HTR-8/SVneo (cell line): ENCODE measurements at places on chromosomes 6 and 20.

- no peak for DNase-seq
These were observed 316.1 kb upstream of the PRDM1 start for GRCh38 chr6:105769987-105770386.

DNA sequence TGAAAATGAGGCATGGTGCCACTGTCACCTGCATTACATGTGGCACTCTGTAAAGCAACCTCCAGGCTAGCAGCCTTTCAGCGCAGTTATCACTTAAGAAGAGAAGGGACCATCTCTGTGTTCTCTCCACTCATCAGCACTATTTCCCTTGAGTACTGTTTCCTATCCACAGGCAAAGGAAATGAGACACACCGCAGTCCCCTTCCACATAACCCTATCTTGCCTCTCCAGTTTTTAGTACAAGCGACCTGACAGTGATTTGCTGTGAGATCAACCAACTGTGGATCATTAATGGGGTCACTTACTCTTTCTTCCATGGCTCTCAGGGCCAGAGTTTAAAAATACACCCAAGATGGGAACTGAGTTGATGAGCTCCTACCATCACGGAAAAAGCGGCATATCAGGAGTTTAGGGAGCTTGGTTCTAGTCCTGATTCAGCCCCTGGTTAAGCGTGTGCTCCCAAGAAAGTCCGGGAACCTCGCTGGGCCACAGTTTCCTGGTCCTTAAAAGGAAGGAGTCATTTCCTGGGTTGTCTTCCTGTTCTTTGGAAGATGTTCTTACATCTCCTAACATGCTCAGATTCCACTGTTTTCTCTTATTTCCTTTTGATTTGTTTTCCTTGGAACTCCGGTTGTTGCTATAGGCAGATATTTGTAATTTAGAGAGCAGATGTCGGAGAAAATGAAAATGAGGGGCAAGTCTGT, 27.3 kb downstream of the PRDM1 start:
- no peak for DNase-seq

GRCh38 chr6:113723182-113723581, 134.0 kb upstream of the MARCKS start:
- no peak for DNase-seq

DNA sequence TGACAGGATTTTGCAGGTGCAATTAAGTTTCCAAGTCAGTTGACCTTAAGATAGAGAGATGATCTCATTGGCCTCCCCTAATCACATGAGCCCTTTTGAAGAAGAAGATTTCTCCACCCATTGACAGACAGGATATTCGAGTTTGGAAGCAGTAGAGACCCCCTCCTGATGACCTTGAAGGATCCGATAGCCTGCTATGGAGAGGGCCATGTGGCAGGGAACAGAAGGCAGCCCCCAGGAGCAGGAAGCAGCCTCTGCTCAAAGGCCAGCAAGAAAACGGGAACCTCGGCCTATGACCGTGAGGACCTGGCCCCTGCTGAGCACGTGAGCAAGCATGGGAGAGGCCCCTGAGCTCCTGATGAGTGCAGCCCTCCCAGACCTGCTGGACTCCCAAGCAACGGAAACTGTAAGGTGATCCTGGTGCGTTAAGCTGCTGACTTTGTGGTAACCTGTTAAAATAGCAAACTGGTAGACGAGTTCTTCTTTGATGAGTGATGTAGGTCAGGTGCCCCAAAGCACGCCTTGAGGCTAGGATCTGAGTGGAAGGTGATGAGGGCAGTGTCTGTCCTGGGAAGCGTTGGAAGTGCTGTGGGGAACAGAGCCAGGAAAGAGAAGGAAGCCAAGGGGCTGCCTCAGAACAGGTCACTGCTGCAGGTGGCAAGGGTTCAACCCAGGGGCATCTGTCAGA, 18.5 kb upstream of the TUBB2A start:
- DNase-seq = no peak

DNA sequence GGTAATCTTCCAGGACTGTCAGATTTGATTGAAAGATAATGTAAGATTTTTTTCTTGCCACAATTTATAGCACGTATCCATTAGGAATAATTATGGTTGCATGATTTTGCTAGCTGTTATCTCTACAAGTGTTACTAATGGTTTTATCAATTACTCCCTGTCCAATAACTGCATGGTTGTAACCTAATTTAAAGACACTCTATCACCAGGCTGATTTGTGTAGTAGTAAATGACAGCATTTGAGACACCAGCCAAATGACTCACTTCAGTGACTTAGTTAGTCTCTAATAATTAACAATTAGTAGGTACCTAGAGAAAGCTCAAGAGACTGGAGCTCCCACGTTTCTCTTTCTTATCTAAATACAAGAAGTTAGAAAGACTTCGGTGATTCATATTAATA, 453.8 kb upstream of the POU3F2 start:
- DNase-seq = no peak

DNA sequence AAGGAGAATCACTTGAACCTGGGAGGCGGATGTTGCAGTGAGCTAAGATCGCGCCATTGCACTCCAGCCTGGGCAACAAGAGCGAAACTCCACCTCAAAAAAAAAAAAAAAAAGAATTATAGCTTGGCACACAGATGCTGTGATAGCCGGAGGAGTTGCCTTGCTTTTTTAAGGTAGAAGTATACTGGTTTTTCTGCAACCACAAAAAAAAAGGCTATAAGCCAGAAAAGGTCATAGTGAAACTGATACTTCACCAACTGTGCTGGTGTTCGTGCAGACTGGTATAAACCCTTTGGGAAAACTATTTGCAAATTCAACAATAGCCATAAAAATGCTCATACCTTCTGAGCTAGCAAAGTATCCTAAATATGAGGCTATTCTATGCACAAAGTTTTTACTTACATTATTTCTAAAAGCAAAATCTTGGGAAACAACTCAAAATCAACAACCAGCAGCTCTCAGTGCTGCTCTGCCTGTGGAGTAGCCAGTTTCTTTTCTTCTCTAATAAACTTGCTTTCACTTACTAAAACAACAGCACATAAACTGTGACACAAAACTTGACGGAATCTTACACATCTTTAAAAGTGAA, 44.0 kb downstream of the B4GALT5 start:
- no peak for DNase-seq

DNA sequence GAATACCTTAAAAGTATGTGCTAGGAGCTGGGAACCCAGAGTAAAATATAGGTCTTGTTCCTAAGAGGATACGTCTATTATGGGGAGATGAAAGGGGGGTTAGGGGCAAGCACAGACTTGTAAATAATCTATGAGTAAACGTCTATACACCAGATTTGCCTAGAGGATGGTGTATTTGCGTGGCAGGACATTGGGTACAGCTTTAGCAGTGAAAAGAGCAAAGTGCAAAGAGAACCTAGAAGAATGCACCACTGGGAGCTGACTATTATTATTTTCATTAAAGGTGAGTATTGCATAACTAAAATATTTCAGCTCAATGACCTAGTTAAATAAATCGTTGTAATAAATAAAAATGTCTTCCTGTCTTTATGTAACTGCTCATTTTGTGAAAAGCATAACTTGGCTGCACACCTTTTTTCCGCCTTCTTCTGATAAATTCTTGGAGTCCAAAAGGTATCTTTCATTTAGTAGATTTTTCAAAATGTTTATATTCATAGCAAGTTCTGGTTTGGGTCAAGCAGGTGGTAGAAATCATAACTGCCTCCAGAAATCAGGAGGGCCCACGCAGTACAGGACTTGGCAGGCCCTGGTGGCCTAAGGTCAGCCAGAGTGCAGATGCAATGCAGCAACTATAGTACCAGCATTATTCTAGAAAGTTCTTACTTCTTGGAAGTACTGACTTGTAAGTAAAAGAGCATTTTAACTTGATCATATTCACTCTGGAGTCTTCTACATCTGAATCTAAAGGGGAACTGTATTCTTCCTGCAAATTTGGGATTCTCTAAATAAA, 357.2 kb downstream of the PLCB1 start:
- DNase-seq = no peak

- DNase-seq = no peak
These were observed 133.1 kb upstream of the RIPOR2 start for GRCh38 chr6:25068866-25069265.

- DNase-seq = no peak
These were observed 90.5 kb upstream of the EPB41L1 start for GRCh38 chr20:36063916-36064657.

DNA sequence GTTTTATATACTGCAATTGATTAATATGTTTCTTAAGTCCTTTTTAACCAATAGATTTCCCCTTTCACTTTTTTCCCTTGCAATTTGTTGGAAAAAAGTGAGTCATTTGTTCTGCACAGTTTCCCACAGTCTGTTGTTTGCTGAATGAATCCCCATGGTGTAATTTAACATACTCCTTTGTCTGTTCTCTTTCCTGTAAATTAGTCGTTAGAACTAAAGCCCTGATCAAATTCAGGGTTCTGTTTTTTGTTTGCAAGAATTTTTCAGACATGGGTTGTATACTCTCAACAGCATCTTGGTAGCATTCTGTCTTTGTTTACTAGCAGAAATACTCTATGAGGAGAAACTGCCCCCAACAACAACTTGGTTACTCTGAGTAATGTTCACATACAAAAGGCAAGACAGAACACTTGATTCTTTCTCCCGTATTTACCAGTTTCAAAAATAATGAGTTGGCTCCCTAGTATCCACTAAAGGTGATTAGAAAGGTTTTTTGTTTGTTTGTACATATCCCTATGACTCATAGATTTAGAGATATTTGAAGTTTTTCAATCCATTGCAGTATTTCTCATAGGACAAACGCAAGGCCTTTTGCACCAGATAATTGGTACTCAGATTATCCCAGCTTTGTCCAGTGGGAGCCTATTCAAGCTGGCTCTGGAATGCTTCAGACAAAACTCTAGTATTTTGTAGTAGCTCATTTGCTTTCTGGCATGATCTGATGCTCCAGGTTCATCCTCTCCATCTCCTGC, 16.5 kb downstream of the BLOC1S5 start:
- no peak for DNase-seq

GRCh38 chr6:137316626-137317025, 97.4 kb upstream of the IFNGR1 start:
- DNase-seq = no peak

GRCh38 chr6:157891544-157892362, 68.7 kb downstream of the SNX9 start:
- DNase-seq = no peak

- DNase-seq = no peak
These were observed 1.8 kb upstream of the HEBP2 start for GRCh38 chr6:138401960-138402837.

DNA sequence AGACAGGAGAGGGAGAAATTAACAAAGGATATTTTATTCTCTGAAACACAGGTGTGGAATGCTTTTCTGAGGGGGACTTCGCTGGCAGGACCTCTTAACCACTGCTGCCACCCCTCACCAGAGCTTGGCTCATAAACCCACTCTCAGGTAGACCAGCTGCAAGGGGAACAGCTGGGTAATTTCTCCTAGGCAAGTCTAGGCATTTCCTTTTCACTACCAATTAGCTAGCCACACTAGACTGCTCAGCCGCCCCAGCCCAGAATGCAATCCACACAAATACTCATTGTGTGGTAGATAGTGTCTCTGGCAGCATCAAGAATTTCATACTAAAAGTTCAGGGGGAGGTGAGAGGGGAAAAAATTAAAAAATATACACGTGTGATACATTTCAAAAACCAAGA, 267.6 kb upstream of the ID4 start:
- no peak for DNase-seq

DNA sequence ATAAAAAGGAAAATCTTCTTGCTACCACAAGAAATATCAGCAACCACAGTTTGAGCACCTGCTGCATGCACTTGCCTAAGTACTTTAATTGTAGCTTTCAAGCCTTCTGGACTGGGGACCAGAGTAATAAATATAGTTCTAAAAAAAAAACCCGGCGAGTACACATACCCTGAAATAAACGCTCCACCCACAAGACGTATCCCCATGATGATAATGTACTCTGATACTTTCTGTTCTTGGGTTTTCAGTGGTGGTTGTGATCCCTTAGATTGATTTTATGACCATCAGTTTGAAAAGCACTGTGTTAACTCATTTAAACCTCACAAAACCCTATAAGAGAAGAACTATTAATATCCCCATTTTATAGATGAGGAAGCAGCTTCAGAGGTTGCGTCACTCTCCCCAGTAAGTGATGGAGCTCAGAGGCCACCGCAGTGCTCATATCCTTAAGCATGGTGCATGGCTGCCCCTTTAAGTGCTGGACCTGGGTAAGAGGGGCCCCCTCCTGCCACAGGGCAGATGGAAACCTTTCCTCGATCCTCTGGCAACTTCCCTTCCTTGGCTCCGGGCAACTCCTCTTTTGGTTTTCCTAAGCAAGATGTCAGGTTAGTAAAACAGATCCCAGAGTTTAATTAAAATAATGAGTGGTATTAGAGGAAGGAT, 67.3 kb downstream of the KCNB1 start:
- DNase-seq = no peak

- DNase-seq = peak; percentile 89
These were observed 17.4 kb upstream of the PLCB4 start for GRCh38 chr20:9051508-9051907.

DNA sequence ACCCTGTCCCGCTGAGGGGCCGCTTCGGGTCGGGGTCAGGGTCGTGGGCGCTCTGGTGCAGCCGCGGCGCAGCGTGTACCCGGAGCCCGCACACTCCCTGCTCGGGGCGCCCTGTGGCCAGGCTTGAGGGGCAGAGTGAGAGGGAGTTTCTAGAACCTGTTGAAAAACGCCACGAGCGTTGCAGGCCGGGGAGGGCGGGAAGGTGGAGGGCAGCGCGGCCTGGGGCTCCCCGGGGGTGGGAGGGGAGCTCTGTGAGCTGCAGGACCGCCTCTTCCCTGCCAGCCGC, 539 bp upstream of the BHLHE23 start:
- no peak for DNase-seq

- no peak for DNase-seq
These were observed 10.5 kb downstream of the NPEPL1 start for GRCh38 chr20:58702859-58703648.

DNA sequence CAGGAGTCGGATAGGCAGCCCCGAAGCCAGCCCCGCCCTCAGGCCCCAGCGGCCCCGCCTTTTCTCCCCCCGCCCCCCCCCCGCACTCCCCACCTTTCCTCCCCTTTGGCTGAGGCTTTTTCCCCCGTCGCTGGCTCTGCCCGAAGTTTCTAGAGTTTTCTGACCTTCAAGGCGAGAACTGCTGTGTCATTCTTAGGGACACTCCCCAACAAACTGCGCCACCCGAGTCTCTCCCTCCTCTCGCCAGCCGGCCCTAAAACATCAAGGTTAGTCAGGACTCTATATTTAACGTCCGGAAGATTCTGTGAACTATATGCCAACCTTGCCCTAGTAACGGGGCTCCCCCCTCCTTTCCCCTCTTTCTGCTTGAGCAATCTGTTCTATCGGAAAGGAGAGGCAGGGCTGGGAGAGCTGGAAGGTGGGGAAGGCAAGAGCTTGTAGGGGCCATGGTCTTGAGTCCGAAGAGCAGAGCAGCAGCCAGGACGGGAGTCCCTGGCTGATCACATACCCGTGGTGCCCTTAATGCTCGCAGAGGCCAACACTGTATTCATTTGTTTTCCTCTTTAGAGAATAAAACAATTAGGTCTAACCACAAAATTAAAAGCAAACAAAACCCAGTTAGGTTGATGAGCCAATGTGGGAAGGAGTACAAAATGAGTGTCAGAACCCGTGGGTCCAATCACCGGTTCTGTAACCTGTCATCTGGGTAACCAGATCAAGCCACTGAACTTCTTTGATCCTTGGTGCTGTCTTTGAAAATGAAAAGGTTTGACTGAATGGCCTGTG, 5.3 kb upstream of the HSPA1B start:
- DNase-seq = peak; percentile 65

GRCh38 chr6:170193326-170193821, 97.5 kb downstream of the DLL1 start:
- no peak for DNase-seq

- DNase-seq = no peak
These were observed 9.2 kb downstream of the USP49 start for GRCh38 chr6:41885930-41886329.

- DNase-seq = no peak
These were observed 72.5 kb downstream of the FLRT3 start for GRCh38 chr20:14264869-14265268.

GRCh38 chr6:45436544-45437438, 59.1 kb upstream of the SUPT3H start:
- DNase-seq = no peak
